KBM-7 (cell line): ENCODE measurements at places on chromosomes 5 and 9.

DNA sequence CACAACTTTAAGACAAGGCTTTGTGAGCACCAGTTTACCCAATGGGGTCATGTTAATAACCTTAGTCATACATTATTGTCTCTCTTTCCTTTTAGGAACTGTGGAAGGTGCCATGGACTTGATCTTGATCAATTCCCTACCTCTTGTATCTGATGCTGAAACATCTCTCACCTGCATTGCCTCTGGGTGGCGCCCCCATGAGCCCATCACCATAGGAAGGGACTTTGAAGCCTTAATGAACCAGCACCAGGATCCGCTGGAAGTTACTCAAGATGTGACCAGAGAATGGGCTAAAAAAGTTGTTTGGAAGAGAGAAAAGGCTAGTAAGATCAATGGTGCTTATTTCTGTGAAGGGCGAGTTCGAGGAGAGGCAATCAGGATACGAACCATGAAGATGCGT lies 48.7 kb downstream of the TEK start:
- no peak for DNase-seq

GRCh38 chr5:64505769-64506566 lies at the start of gene RGS7BP:
Gene RGS7BP, plus strand, starts transcription at chr5:64506015. Its CDS starts 610 bp downstream, at chr5:64506625.
- no peak for DNase-seq

DNA sequence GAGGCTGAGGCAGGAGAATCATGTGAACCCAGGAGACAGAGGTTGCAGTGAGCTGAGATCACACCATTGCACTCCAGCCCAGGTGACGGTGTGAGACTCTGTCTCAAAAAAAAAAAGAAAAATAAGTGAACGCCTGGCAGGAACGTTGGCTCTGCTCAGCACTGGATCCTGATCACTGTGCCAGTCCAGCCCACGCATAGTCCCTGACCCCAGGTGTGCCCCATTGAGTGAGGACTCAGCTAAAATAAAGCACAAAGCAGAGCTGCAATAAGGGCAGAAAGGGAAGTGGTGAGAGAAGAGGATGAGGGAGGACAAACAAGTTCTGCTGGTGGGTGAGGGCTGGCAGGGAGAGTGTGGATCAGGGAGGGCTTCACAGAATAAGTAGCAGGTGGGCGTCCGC lies 4.3 kb downstream of the GRHPR start:
- peak; percentile 25 for DNase-seq

DNA sequence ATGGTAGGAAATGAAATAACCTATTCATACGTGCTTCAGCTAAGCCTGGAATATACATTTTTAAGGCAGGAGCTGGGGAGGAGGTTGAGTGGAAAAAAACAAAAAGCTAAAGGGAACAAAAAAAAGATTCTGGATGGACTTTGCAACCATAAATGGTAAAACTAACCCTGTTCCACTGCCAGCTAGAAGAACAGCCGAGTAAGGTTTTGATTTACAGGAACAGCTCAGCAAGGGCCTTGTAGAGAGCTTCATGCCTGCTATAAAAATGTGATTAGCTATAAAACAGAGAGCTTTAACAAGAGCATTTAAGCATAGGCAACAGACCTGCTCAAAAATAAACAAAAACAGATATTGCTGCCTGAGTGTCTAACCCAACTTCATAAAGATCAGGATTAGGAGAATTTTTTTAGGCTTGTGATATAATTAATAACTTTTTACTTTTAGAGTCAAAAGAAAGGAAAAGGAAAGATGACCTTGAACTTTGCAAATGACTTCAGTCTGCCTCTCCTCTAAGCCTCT lies 194.8 kb downstream of the FBXL7 start:
- no peak for DNase-seq

DNA sequence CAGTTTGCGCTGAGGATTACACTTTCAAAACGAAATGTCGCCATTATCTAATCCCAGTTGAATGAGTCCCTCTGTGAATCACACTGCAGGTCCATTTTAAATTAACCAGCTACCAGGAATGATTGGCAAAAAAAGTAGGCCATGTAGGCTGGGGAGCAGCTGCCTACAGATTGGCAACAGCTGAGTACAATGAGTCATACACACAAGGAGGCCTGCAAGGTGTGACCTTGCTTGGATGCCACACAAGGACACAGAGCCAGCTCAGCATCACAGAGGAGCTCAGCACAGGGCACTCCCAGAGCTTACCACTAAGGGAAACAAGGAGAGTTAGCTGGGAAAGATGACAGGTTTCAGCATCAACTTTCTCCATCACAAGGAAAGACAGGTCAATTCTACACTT lies 12.9 kb downstream of the HAVCR1 start:
- DNase-seq: no peak
